ENCODE measurements at places on chromosomes 3 and 15. TPM values are rescaled to one million over a fixed set of nuclear protein-coding genes. Genes with fewer than 3 reads are reported as not detected.
A peak's percentile ranks its signal among the peaks of the same experiment; 100 is the strongest.

GPR27 gene
- 0.16 TPM for total RNA-seq

DNA sequence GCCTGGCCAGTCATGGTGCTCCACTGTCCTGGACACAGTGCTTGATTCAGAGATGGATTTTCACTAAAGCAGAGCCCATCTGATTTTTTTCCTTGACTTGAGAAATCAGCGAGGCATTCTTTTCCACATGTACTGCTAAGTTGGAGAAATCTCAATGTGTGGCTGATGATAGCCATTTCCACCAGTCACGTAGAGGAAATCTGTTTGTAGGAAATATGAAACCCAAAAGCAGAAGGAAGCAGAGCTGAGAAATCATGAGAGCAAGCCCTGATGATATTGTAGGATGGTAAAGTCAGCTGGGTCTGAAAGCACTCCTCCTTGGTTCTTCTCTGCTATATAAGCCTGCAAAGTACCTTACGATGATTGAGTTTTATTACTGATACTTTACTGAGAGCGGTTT, 1233.4 kb downstream of the ROBO2 start:
- DNase-seq: no peak

DNA sequence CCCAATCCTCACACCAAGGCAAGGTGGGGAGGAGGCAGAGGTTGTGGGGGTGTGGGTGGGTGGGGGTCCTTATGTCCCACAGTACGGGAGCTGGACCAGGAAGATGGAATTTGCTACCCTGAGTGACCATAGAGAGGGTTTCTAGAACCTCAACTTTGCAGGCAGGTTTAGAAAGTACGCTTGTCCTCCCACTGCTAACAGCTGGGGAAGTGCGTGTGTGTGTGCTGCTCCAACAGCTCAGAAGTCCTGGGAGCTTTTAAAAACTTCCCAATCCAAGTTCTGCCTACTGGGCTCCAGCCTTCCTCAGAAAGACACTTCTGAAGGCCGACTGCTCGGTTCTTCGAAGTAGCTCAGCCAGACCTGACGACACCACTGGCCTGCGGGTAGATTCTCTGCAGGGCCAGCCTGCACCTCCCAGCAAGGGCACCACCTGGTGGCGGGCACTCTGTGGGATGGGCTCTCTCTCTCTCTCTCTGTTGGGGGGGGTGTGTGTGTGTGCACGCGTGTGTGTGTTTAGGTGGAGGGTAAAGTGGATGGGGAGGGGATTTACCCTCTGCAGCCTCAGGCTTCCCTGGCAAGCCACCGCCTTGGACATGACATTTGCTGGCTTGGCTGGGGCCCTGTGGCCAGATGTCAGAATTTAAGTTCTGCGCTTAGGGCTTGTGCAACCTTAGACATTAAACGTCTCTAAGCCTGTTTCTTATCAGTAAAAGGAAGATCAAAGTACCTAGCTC, 15.6 kb downstream of the TMEM158 start:
- DNase-seq: peak; percentile 74

NR2E3 gene
- total RNA-seq: not detected

DNA sequence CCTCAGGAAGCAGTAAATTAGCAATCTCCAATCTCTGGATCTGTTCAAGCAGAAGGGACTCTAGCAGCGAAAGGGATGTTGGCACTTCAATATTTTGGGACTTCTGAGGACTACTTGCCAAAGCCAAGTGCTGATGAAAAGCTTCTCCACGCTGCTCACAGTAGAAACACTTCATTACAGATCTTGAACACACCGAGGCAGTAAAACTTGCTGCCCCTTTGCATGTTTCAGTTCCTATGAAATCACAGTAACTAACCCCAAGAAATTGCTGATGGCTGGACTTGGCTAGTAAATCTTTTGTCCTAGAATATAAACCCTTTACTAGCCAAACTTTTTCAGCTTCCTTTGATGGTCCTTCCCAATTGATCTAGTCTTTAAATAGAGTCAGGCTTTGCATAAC, 750.5 kb upstream of the GRM7 start:
- no peak for DNase-seq

GRCh38 chr3:16462679-16463078, 50.8 kb downstream of the RFTN1 start:
- DNase-seq: no peak

CHL1 gene
- 0.60 TPM for total RNA-seq

DNA sequence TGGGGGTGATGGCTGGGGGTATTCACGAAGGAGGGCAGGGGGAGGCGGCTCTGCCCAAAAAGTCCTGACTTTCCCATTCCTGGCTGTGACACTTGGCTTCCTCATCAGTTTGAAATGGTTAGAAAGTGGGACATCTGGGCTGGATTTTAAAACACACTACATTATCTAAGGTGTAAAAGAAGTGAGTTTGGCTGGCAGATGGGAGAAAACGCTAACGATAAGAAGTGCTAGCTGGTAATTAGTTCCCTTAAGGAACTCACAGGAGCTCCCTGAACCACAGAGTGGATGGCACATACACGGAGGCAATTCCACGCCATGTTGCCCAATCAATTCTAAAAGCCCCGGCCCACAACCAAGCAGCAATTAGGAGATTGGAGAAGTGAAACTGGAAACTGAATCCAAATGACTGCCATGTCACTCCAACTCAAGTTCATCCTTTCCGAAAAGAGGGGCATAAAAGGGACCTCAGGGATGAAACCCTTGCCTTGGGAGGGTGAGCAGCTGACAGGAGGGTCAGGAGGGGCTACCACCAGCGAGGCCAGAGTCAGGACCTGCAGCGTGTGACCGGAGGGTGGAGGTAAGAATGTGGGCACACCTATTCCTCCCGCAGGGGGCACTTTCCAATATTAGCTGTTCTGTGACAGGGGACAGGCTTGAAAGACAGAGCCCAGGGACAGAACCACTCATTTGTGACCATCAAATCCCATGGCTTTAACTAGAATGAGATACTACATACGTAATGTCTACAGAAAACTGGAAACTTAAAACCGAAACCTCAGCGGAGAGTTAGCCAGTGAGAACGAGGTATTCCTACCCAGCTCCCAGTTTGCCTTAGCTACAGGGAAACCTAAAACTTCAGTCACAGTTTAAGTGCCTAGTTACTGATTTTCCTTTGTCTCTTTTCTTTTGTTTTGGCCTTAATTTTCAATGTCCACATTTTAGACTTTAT, 95.3 kb upstream of the OXTR start:
- DNase-seq: no peak
